CD4-positive, alpha-beta T cell treated with Interleukin-2 at 100 ng/mL for 4 hours (primary cell): ENCODE measurements at places on chromosomes 16 and 17.

GRCh38 chr17:8163978-8164814 lies 1.4 kb upstream of the VAMP2 start:
- DNase-seq, result peak; percentile 73

DNA sequence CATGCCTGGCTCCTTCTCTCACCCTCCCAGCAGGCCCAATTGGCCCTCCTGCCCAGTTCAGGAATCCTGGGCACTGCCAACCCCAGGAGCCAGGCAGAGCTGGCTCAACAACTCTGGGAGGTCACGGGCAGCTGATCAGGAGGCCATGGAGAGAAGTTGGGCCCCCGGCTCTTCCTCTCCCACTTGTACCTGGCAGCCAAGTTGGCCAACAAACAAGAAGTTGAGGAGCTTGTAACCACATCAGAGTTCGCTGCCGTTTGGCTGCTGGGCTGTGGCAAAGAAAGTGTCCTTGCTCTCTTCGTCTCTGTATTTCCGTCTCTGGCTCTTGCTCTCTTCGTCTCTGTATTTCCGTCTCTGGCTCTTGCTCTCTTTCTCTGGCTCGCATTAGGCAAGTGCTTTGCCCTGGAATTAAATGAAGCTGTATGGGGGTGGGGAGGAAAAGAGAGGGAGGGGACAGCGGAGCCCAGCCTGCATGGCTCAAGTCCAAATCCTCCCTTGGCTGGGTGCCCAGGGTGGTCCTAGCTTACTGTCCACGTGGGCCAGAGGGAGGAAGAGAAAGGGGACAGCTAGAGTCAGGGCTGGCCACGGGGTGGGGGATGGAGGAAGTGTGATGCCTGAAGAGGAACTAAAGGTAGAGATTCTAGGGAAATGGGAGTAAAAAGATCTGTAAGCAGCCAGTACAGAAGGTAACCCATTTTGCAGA lies 7.8 kb upstream of the TMEM132E start:
- no peak for DNase-seq

- no peak for DNase-seq
These were observed 12.2 kb downstream of the AANAT start for GRCh38 chr17:76479515-76480060.

- DNase-seq, result peak; percentile 76
These were observed 15.4 kb upstream of the CTCF start for GRCh38 chr16:67546761-67547422.

DNA sequence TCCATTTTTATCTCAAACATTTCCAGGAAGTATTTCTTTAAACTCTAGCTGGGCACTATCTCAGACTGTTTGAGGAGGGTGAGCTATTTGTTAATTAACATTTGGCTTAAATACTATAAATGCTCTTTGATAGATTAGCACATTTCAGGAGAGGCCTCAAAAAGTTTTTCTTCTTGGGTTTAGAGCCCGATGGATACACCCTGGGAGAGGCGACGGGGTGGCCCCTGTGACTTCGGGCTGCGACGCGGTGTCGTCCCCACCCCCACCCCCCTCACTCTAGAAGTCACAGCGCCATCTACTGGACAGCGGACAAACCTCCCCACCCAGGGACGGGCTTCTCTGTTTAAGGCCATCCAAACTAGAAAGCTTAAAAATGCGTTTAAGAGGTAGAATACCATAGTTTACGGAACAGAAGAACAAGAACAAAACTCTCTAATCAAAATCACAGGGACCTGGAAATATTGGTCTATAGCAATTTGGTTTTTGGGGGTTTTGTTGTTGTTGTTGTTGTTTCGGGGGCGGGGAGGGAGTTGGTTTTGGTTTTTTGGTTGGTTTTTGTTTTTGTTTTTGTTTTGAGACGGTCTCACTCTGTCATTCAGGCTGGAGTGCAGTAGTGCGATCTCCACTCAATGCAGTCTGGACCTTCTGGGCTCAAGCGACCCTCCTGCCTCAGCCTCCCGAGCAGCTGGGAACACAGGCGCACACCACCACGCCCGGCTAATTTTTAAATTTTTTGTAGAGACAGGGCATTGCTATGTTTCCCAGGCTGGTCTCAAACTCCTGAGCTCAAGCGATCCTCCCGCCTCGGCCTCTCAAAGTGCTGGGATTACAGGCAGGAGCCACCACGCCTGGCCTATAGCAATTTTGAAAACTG lies 254.4 kb downstream of the C16orf95 start:
- DNase-seq, result peak; percentile 3

DNA sequence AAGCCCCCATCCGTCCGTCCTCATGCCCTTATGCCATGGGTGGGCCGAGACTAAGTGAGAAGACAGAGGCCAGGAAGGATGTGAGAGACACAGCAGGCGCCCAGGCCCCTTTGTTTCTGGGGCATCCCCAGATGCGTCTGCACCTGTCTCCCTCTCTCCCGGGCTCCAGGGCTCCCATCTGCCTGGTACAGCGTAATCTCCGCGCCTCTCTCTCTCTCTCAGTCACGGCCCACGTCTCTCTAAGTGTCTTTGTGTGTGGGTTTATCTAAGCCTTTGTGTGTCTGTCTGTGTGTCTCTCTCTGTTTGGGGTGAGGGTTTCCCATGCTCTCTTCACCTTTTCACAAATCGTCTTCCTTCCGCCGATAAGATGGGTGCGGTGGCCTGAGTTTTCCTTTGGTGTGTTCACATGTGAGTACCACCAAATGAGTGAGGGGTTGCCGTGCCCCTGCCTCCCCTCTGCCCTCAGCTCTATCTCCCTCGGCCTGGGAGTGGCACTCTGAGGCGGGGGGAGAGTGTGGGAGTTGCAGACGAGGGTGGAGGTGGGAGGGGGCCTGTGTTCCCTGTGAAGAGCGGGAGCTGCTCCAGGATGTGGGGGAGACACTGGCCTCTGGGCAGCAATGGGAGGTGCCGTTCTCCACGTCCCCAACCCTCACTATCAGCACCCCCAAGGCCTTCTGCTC lies 25.8 kb upstream of the ABCC3 start:
- no peak for DNase-seq

DNA sequence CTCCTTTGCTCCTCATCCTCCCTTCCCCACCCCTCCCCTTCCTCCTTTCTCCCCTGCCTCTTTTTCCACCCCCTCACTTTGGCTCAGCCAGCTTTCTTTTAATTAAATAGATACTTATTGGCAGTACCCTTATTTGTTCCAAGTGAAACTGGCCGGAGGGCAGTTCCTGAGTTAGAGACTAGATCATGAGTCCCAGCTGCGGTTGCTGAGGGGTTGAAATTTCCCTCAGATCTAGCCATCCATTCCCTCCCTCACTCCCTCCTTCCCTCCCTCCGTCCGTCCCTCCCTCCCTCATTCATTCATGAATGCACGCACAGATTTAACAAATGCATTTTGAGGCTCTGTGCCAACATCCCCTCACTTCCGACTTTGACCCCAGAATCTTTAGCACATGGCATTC lies 519.2 kb upstream of the EEF2KMT start:
- no peak for DNase-seq

DNA sequence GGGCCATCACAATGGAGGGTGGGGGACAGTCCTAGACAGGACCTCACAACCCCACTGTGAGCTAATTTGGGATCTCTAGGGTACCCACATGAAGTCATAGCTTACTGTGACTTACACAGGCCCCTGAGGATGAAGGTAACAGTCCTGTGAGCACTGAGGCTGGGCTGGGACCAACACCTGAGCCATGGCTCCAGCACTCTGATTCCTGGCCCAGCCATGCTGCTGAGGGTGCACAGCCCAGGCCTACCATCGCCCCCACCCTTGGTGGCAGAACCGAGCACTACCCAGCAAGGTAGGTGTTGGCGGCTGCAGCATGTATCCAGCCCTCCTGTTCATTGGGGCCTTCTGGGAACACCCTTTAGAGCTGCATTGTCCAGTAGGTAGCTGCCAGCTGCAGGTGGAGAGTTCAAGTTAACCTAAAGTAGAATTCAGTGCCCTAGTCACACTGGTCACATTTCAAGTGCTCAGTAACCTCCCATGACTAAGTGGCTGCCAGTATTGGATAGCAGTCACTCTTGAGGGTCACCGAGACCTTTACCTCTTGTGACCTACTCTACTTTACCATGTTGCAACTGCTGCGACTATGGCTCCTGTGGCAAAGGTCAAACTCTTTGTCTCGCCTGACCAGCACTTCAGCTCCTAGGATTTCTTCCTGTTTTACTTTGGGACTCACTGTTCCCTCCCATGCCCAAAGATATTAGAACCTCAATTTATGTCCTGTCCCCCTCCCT lies 11.6 kb downstream of the AKAP1 start:
- DNase-seq, result no peak

- no peak for DNase-seq
These were observed 44.5 kb downstream of the ZNRF1 start for GRCh38 chr16:75043175-75043895.

DNA sequence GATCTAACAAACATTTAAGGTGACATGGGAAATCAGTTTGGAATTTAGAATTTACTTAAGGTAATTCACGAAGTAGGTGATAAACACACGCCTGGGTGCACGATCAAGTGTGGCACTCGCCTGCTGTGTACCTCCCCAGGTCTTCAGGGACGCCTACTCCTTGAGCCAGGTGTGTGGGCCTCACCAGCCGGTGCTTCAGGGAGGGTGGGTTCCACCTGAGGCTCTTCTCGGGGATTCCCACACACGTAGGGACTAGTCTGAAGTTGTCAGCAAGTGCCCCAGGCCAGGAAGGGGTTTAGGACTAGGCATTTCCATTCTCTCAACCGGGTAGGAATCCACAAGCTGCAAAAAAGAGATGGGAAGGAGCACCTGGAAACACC lies 9.8 kb upstream of the NAT9 start:
- DNase-seq, result no peak
